Fibroblast of mammary gland (primary cell): ENCODE measurements at places on chromosomes 3 and 15.

GRCh38 chr3:30289324-30289723 is 317.1 kb upstream of the TGFBR2 start:
- DNase-seq: peak; percentile 44

GRCh38 chr3:149374793-149375500 is 2.5 kb downstream of the TM4SF1 start:
- no peak for DNase-seq

DNA sequence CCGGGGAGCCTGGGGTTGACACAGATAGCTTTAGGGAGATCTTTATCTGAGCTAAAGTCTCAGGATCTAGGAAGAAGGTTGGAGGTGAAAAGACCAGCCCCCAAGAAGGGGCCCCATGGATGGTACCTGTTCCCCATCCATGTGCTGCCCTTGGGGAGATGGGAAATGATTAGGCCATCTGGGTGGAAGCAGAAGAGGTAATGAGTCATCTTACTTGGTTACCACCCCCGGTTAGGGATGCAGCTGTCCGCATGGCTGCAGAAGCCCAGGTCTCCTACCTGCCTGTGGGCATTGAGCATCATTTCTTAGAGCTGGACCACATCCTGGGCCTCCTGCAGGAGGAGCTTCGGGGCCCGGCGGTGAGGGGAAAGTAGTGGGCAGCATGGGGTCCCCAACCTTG is 3.1 kb upstream of the CPLX3 start:
- no peak for DNase-seq

DNA sequence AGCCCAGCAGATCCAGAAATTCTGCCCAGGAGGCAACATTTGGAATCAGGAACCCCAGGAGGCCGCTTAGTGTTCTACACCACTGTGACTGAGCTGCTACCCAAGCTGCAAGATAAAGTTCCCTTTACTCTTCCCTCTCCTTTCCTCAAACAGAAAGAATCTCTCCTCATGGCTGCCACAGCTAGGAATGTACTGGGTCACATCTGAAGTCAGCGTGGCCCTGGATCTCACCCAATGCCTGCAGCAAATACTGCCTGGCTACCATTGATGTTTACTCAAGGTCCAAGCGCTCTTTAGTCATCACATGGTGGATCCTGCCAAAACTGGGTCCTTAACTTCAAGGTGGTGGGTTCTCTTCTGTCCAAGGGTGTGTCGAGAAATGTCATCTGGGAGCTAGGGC is 382.7 kb downstream of the EPHA6 start:
- no peak for DNase-seq

DNA sequence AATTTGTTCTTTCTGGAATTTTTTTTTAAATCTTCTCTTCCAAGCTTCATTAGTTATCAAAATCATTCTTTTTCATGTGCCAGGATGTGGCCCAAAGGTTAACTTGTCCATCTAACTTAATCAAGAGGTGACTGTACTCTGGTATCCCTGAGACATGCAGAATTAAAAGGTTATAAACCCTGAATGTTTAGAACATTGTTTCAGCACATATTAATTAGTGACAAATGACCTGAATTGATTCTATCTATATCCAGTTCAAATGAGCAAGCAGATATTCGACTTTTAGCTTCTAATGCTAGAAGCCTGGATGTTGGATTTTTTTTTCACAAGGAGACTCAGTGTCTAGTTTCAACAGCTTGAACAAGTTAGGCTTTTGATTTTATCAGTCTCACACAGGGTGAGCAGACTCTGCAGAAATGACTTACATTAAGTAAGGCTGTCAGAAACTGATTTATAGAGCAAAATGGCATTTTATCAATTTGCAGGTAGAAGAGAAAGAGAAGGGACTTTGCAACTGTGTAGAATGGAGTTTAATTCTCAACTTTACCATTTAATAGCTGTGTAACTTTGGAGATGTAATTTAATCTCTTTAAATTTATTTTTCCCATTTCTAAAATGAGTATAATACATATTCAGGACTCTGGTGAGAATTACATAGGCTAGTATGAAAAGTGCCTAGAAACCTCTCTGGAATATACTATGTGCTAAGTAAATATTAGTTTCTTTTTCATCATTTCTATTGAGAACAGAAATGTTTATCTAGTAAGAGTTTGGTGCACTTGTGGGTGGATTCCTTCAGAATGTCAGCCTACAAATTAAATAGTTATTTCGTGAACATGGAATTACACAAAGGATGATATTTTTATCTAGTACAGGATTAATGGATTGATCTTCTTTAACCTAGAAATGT is 100.0 kb downstream of the ALCAM start:
- no peak for DNase-seq

DNA sequence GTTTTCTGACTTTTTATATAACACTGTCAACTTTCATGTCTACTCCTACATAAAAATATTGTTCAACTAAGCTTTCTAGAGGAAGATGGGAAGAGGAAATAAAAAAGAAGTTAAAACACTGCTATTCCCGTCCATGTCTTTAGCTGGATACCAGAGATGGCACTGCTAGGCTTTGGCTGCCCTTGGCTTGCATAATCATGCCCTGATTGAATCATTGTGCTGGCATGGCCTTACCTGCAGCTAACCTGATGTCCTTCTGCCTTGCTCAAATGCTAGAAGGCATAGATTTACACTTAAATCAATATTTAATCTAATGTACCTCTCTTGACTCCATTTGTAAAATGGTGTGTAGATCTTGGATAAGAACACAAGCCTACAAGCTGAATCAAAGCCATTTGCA is 539.7 kb upstream of the IL12A start:
- no peak for DNase-seq
